NCI-H1436 (cell line): ENCODE measurements at places on chromosomes 7 and 10.

- DNase-seq, result no peak
Measured at GRCh38 chr10:71752391-71753090, 20.8 kb downstream of the VSIR start.

- DNase-seq, result no peak
Measured at GRCh38 chr7:44274623-44274975, 50.8 kb downstream of the CAMK2B start.

DNA sequence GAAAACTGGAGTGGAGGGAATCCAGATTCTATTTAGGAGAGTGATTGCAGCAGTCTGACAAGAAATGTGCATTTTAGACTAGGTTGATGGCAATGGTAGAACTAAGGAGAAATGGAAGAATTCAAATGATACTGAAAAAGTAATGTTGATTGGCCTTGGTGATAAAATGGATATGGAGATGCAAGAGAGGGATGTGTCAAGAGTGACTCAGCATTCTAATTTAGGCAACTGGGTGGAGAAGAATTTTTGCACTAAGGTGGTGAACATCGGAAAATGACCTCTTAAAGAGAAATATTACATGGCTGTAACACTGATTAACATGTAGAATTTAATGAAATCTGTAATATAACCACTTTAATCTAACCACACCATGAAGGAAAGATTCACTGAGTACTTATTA is 806.5 kb downstream of the PHTF2 start:
- DNase-seq, result no peak

DNA sequence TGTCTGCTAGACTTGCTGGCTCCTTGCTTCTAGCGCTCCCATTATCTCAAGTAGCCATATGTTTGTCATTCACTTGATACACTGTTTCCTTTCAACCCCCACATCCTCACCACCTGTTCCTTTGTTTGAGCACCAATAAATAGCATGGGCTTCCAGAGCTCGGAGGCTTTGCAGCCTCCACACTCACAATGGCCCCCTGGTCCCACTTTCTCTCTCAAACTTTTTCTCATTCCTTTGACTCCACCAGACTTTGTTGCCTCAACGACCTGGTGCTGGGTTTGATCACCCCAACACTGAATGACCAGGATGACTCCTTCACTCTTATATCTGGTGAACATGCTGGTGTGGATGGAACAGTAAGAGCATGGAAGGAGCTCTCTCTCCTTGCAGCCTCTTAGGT is 114.5 kb upstream of the TRIM24 start:
- DNase-seq, result no peak

DNA sequence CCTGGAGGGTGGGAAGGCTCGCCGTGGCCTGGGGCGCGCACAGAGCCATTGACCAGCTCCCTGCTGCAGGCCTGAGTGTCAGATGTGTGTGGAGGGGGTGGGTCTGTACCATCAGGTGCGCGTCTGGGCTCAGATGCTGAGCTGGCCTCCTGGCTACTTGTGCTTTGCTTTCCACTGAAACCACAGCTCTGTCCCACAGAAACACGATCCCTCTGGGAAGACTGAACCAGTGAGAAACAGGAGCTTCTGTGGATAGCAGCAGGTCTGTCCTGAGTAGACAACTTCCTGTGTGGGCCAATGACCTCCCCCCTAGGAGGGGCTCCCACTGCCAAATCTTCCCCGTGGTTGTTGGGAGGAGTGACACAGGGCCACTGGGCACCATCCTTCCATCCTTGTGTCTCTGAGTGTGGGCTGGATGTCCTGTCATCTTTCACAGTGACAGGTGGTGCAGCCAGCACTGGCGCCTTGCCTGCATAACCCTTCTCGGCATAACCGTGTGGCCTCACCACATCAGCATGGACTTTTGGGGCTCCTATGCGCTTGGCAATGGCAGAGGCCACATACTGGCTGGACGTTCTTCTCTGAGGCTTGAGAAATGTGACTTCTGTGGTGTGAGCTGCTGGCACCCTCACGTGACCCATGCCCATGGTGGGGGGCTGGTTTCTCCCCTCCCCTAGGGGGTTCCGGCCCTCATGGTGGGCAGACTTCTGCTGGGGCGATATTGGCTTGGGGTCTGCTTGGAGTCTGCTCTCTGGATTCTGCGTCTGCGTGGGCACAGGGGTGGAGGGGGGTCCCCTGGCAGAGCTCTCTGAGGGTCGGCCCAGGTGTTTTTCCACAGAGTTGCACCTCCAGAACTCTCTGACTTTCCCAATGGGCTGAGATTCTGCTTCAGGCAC is 245.5 kb upstream of the GRB10 start:
- no peak for DNase-seq

DNA sequence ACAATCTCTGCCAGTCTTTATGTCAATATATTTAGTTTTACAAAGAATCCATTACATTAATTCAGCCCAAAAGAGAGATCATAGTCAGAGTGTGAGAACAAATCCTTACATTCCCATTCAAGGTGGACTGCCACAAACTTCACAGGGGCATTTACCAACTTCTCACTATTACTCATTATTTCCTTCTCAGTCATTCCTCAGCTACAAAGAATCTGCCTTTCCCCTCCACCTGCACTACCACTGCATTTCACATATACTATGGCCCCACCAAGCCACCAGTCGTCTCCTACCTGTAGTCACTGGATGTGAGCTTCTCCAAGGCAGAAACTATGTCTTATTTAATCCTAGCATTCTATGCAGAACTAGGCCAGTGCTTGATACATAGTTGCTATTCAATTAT is 94.3 kb downstream of the USP6NL start:
- DNase-seq, result no peak

DNA sequence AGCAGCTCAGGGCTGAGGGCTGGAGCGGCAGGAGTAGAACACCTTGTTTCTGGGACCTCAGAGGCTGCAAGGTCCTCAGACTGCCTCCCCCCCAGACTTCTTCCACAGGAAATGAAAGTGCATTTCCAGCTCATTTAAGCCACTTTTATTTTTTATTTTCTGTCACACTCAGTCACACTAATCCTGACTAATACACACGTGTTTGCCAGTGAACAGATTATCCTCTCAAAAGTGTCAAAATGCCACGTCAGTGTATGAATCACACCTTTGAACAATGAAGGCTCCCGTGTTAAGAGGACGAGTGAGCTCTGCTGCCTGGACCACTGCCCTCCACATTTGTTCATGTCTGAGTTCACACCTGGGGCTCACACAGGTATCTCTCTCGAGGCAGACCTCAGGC is 488.5 kb downstream of the DNAJB6 start:
- DNase-seq, result no peak

DNA sequence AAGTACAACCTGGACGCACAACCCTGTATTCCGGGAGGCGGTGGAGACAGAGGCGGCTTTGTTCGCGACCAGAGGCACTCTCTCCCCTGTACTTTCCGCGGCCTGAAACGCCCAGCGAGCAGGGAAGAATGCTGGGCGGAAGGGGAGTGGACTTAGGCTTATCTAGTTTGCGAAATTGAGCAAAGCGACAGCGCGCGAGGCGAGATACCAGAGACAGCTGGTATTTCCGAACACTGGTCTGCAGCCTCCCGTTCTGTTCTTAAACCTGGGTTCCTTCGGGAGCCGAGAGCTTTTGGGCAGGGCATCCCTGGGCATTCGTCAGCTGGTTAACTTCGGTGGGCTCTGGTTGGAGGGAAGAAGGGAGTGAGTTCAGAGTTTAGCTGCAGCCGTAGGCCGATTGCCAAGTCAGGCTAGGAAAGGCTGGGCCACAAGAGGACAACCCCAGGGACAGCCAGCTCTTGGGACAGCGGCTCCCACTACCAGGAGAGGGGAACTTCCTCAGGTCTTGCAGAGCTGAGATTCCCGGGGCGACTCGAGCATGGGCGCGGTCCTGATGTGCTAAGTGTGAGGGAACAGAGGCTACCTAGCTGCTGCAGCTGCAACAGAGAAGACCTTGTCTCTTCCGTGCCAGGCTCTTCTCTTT is 3.9 kb downstream of the HMX3 start:
- DNase-seq, result no peak

DNA sequence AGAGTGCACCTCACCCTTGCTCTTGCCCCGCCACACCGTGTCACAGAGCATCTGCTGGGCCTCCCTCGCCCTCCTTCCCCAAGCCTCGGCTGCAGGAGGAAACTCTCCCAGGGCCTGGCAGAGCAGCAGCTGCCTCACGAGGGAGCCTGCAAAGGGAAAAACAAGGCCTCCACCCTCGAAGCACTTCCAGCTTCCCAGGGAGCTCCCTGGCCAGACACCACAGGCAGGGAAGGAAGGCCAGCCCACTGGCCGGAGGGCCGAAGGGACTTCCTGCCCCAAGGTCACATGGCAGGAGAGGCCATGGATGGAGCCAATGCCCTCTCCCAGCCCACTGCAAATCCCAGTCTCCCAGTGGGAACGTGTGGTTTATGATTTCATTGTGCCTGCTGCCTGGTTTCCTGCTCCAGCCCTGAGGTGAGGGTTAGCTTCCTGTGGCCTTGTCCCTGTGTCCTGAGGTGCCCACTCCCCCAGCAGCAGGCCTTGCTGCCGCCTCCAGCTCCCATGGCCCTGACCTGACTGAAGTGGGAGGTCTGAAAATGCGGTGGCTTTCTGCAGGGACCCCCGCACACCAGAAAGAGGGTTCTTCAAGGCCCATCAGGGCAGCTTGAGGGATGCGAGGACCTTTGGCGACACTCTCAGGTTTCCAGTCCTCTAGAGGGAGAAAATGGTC is 100.5 kb upstream of the PPIF start:
- DNase-seq, result no peak

GRCh38 chr7:107234436-107234835 is 65.6 kb downstream of the HBP1 start:
- DNase-seq, result no peak
